SW480 (cell line): ENCODE measurements at places on chromosomes 5 and 9.

DNA sequence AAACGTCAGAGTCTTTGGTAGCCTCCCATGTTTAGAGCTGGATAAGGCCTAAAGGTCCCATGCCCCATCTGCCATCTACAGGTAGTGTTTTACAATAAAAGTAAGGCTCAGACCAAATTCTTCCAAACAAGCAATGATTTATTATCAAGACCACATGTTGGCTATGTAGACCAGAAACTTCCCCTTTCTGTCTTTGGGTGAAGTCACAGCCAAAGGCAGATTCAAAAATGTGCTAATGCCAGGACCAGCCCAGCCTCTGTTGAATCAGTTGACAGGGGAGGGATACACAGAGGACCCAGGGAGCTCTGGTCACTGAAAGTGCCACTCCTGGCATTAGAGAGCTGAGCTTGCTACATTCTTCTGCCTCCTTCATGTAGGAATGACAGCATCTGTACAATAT is 360.8 kb downstream of the NTRK2 start:
- DNase-seq, result no peak

DNA sequence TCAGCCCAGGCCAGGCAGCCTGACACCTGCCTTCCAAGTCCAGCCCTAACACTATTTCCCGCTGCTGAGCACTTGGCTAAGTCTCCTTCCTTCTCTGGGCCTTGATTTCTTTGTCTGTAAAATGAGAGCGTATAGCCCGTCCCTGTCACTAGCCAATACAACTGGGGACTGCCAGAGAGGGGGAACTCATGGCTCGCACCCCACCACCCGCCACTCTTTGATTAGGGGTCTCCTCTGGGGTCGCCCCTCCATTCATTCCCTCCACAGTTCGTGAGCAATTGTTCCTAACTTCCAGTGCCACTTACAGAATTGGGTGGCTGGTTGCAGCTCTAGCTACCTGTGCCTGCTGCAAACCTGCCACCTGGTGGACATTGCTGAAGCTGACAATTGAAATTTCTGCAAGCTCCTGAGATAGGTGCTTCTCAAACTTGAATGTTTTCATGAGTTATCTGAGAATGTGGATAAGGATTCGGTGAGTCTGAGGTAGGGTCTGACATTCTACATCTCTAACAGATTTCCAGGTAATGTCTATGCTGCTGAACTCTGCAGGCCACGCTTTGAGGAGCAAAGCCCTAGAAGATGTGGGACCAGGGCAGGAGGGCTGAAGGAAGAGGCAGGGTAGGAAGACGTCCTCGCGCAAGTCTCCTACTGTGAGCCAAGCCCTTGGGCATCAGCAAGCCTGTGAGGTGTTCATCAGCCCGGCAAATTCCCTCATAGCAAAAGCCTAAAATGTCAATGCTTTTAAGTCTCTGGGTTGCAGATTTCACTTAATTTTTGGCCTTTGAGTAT is 13.3 kb upstream of the RECK start:
- peak; percentile 62 for DNase-seq

DNA sequence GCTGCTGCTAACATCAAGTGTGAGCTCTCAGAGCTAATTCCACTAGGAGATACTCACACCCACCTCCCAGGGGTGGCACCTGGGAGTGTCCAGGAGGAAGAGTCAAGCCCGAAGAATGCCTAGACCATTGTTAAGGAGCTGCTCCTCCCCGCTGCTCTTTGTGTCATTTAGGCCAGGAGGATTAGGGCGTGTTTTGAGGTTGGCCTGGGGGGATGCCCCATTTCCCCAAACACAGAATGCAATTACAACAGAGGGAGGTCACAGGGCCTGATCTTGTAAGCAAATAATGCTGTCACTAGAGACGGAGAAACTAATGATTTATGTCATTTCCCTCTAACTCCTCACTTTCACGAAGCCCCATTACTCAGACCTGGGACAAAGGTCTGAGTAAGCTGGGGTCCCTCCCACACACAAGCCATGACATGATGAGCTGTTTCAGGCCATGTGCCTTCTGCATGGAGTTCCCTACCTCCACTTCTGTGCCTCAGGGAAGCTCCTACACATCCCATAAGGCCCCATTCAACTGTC is 312.5 kb downstream of the ACTL7B start:
- peak; percentile 63 for DNase-seq

DNA sequence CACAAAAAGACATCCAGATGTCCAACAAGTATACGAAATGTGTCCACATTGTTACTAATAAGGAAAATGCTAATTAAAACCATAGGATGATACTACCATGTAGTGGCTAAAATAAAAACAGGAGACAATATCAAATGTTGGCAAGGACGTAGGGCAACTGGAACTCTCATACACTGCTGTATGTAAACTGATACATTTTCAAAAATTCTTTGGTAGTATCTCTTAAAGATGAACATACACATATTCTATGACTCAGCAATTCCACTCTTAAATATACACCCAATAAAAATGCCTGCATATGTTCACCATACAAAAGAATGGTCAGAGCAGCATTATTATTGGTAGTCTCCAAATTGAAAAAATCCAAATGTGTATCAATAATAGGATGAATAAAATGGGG is 2.9 kb upstream of the CCDC180 start:
- no peak for DNase-seq

DNA sequence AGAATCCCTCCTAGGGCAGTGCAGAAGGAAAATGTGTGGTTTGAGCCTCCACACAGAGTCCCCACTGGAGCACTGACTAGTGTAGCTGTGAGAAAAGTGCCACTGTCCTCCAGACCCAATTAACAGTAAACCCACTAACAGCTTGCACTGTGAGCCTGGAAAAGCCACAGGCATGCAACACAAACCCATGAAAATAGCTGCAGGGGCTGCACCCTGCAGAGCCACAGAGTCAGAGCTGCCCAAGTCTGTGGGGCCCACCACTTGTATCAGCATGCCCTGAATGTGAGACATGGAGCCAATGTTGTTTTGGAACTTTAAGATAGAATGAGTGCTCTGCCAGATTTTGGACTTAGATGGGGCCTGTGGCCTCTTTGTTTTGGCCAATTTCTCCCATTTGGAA is 119.8 kb upstream of the CDH9 start:
- no peak for DNase-seq

DNA sequence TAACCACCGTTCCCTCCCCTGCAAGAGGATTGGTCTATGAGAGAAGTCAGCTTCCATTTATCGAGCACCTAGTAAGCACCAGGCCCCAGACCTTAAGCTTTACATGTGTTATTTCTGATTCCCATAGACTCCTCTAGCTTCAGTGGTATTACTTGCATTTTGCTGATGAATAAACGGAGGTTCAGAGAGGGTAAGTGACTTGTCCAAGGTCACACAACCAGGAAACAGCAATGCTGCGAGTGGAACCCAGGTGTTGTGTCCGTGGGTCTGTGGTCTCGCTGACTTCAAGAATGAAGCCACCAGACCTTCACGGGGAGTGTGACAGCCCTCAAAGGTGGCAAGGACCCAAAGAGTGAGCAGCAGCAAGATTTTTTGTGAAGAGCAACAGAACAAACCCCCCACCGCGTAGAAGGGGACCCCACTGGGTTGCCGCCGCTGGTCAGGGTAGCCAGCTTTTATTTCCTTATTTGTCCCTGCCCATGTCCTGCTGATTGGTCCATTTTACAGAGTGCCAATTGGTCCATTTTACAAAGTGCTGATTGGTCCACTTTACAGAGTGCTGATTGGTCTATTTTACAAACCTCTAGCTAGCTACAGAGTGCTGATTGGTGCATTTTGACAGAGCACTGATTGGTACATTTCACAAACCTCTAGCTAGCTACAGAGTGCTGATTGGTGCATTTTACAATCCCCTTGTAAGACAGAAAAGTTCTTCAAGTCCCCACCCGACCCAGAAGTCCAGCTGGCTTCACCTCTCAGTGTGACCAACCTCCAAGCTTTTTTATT is 29.1 kb upstream of the KCNIP1 start:
- no peak for DNase-seq

GRCh38 chr5:126525630-126526245 is 69.3 kb downstream of the ALDH7A1 start:
- DNase-seq, result no peak

- no peak for DNase-seq
These were observed 72.4 kb downstream of the MSX2 start for GRCh38 chr5:174796711-174797192.
